ENCODE measurements at places on chromosomes 3 and 15.

GRCh38 chr3:150260398-150260710 is 147.7 kb upstream of the TSC22D2 start:
- DNase-seq: no peak

GRCh38 chr3:191592105-191592504 is 131.1 kb downstream of the PYDC2 start:
- no peak for DNase-seq

DNA sequence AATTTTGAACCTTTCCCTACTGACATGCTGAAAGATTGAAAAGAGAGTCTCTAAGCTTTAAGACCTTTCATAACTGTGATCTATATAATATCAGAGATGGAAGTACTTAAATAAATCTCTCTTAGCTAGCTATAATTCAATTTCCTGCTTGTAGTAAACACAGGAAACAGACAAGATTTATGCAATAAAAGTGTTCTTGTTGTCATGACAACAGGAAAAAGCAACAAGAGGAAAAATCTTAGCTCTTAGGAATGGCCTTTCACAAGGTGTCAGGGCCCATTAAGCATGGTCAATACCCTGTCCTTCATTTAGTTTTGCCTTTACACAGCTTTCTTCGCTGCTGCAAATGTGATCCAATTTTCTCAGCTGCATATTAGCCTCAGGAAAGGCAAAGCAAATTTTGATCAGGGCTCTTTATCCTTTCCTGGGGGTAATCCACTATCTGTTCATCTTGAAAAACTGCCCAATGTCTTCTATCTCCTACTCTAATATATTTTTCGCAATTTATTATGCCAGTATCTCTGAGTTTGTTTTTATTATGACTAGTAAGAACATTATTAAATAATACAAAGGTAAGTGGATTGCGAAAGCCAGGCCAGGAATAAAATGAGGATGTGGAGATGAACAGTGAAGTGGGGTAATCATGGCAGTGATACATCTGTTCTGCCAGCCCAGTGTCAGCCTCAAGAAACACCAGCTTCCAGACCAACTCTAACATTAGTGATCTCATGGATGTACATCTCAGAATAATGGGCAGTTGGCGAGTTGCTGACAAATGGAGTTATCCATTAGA is 28.7 kb downstream of the SIDT1 start:
- DNase-seq: no peak

- no peak for DNase-seq
Observed at GRCh38 chr3:153840487-153840886, 280.7 kb upstream of the ARHGEF26 start.

GRCh38 chr3:56724676-56725075 is 41.6 kb upstream of the TASOR start:
- no peak for DNase-seq

DNA sequence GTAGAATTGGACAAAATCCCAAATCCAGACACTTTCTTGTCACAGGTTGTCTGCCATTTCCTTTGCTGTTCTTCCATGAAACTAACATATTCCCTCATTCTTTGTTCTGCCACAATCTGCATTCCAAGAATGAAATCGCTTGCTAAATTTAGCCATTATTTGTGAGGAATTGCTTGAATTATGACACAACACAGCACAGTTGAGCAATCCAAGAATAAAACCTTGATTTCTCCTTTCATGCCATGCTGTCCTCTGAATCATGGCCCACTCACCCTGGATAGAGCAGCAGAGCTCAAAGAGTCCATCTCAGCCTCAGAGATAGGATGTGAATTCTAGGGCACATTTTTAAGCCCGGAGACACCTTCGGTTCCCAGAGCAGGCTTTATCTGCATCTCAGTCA is 35.2 kb upstream of the GREM1 start:
- DNase-seq: no peak

DNA sequence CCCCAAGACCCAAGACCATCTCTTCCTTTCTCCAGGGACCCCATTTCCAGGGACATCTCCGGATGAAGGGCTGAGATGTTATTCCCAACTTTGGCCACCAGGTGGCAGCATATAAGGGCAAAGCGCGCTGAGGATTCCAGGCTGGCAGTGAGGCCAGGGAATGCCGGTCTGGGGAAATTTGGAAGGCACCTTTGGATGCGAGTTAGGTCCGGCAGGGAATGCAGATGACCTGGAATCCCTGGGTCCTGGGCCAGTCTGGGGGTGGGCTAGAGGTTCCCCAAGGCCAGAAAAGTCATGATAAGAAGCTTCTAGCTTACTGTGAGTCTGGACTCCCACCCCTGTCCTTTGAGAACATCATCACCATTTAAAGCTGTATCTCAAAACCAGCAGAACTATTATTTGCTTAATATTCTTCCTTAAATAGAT is 1.6 kb upstream of the CHST13 start:
- DNase-seq: peak; percentile 90

- no peak for DNase-seq
Observed at GRCh38 chr3:48679411-48680391, 6.0 kb downstream of the NCKIPSD start.

- peak; percentile 2 for DNase-seq
Observed at GRCh38 chr3:140387244-140387643, 290.6 kb upstream of the TRIM42 start.

DNA sequence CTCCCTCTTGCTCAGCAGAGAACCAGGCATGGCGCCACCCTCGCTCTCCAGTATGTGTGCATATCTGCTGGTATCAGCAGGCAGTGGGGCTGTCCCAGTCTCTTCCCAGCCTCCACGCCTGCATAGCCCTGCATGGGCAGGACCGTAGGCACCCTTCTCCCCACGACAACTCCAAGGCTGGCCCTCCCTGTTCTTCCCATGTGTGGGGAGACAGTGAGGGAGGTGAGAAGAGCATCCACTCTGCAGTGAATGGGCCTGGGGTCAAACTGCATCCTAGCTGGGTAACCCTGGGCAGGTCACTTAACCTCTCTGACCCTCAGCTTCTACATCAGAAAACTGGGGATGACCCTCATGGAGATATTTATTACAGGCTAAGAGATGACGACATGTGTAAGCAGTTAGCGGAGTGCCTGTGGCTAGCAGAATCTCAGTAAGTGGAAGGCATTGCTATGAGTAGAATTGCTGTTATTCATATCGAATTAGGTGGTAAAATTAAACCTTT is 13.3 kb upstream of the SSUH2 start:
- peak; percentile 37 for DNase-seq

DNA sequence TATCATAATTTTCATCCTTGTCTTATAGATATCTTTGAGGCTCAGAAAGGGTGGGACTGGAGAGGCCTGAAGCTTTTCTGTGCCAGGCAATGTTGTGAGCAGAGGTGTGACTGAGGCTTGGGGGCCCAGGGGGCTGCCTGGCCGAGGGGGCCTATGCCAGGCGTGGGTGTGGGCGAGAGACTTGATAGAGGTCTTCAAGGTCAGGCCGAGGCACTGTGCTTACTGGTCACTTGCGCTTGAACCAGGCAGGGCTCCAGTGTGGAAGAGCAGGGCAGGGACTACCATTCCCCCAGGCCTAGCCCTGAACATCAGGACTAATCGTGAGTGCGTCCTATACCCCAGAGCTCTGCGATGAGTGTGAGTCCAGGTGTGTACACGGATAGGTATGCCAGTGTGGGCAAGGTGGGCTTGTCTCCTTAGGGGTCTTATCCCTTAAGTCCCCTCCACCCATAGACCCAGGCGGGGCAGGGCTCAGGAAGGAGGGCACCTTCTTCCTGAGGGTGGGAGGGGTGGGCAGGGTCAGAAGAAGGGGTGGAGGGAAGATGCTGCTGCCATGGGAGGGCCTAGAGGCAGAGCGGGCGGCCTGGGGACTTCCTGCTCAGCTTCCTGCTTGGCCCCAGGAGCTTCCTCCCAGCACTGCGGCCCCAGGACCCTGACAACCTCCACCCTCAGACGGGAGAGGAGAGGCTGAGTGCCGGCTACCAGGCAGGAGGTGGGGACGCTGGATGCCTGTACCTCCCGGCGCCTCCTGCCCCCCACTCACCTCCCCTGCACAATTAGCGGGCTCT is 84.7 kb downstream of the LINGO1 start:
- DNase-seq: peak; percentile 67

- DNase-seq: no peak
Observed at GRCh38 chr3:84825817-84826216, 133.0 kb upstream of the CADM2 start.

GRCh38 chr3:139533781-139534454 is 5.6 kb downstream of the RBP1 start:
- DNase-seq: no peak

DNA sequence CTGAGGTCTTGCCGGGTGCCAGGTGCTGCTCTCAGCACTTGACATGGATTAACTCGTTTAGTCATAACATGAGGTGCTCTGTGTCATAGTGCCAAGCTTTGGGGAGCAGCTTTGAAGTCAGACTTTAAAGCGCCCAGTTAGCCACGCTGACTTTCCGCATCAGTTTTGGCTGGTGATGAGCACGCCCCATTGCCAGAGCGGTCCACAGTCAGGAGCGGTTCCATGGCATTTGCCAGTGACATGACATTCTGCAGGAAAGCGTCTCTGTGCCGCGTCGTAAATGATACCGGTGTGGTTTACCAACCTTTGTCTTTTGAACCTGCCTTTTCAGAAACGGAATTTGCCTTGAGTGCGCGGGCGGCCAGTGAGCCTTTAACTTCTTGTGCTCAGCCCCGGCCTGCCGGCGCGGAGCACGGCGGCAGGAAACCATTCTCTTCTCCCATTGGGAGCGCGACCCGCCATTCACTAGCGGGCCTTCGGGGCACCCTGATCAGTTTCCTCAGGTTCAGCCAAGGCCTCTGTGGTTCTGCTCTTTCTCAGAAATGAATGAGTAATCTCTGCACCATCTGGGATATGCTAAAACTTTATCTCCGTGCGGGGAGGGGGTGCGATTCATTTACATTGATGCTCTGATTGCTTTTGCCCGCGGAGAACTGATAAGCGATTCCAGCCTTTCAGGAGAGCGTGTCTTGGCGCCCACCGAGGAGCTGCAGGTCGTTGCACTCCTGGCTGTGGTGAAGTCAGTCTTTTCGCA is 1.7 kb upstream of the SLC2A2 start:
- peak; percentile 93 for DNase-seq

DNA sequence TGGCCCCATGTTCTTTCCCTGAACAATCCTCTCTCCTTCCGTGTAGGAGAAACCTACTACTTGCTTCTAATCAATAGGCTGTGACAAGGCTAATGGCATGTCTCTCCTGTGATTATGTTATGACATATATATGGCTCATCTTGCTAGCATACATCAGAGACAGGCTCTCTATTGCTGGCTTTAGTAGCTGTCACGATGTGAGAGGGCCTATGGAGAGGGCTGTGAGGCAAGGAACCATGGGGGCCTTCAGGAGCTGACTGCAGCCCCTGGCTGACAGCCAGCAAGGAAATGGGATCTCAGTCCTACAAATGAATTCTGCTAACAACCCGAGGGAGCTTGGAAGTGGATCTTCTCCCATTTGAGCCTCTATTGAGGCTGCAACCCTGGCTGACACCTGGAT is 96.3 kb downstream of the EOMES start:
- DNase-seq: no peak

DNA sequence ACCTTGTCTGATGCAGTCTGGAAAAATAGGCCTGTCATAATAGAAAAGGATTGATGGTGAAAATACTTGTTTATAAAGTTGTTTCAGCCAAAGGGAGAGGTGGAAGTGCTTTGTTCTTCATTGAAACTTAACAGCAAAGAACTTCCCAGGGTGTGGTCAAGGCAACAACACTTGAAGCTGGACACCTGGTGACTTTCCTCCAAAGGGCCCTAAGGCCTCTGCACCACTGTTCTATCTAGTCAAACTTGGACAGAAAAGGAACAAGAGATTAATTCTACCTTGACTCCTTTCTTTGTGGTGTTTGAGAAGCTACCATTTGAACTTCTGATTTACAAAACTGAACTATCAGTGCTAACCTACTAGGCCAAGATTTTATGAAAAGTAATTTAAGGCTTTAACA is 102.0 kb downstream of the CMSS1 start:
- no peak for DNase-seq

DNA sequence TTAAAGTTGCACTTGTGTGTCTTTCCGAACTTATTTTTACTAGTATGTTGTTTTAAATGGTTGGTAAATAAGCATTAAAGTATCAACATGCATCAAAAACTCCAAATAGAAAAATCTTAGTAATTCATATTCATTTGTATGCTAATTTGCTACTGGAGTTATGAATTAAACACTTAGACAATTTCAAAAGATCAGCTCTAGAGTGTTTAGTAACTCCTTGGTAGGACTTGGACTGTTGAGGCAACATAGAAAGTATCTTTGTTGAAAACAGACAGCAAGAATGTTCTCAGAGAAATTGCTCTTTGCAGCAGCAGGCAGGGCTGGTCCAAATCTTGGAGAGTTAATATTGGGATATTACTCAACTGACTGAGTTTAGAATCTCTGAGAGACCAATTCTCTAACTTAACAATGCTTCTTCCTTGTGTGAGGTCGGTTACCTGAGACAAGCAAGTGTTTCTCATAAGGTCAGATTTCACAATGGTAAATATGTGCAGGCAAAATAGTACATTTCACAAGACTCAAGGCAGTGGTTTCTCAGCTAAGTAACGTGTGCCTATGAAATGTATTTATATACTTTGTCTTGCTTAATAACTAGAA is 147.8 kb upstream of the IL12A start:
- DNase-seq: no peak

GRCh38 chr3:126147932-126148683 is 32.3 kb downstream of the ALDH1L1 start:
- DNase-seq: peak; percentile 17
